HT-29 (cell line): ENCODE measurements at places on chromosomes 5 and 9. TPM values are rescaled to one million over a fixed set of nuclear protein-coding genes. Genes with fewer than 3 reads are reported as not detected.

ORM2 gene
- not detected in 2 replicates for total RNA-seq

IFNA13 gene
- total RNA-seq, result not detected in 2 replicates

- DNase-seq, result no peak
Measured at GRCh38 chr9:3136230-3136629, 292.3 kb upstream of the PUM3 start.

GRCh38 chr9:137485343-137486140, 26.4 kb upstream of the NSMF start:
- DNase-seq, result no peak

DNA sequence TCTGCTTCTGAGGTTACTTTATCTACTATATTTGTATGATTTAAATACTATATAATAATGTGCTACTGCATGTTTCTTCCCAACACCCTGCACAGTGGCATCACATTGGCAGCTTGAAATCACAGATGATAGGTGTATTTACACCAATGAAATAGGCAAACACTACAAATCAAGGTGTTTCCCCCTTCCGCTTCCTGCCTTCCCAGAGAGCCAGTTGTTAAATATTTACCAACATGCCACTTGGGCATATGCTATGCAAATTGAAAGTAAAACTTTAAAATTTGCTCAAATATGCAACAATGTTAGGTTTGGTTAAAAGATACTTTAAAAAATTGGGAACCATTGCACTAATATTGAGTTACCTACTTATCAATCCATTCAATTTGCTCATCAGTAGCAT, 58.2 kb upstream of the SMARCA2 start:
- no peak for DNase-seq
